ENCODE measurements at places on chromosomes 3 and 15.

GRCh38 chr15:48559285-48559684, 86.2 kb downstream of the FBN1 start:
- no peak for DNase-seq

- no peak for DNase-seq
These were observed 104.8 kb downstream of the ETFA start for GRCh38 chr15:76206325-76206976.

DNA sequence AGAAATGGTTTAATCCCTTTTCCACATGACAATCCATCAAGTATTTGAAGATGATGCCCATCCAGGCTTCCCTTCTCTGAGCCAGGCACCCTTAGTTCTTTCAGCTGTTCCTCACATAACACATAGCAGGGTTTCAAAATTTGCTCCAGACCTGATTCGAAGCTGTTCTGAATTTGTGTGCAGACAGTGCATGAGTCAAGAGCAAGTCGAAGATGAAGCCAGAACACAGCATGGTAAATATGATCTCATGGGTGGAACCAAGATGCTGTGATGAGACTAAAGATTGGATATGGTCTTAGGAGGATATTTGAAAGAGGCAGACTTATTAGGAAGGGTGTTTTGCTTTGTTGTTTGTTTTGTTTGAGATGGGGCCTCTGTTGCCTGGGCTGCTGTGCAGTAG, 32.6 kb upstream of the PDE8A start:
- no peak for DNase-seq

DNA sequence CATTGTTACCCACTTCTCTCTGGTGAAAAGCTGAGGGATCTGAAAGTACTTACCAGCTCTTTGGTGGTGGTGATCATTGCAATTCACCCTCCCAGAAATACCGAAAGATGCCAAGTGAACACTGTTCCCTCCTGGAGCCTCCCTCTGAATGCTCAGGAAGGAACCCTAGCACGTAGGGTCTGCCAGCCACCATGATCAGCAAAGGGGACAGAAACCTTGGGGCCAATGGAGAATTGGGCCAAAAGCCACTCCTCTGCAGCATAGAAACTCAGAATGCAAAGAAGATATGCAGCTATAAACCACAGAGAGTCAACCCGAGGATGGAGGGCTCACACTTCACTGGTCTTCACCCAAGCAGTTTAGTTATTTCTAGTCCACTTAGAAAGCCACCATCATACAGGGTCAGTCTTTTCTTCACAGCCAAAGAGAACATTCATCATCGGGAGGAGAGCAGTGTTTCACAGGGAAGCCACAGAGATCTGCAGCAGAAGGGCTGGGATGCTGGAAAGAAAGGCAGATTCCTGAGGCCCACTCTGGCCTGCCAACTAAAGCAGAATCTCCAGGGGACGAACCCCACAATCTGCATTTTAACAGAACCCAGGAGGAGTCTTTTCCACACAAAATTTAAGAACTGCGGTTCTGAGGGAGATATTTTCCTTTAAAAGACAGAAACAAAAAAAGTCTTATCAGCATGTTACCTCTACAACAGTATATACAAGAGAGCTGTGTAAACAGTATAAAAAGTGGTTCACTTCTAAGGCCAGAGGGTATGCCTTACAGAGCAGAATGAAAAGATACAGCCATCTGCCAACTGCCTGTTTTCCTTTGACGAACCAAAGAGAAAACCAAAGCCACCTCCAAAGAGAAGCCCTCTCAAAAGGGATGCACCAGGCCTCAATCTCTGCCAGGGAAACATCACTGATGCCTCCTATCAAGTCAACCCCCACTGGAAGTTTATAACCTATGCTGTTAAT, 11.3 kb downstream of the TBC1D2B start:
- DNase-seq = no peak

DNA sequence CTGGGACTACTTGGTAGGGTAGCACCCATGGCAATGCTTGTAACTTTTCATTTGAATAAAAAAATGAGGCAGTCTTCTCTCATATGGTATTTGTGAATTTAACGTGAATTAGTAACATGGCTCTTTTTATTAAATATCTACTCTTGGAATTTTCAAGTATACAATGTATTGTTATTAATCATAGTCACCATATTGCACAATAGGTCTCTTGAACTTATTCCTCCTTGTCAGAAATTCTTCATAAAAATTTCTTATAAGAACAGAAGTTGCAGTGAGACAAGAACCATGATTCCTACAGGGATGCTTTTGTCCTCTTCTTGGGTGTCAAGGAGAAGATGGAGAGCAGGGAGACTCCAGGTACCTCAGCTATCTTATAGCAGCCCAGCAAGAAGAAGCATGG, 203.8 kb upstream of the FEZF2 start:
- no peak for DNase-seq

GRCh38 chr3:72137865-72138861, 353.2 kb upstream of the PROK2 start:
- DNase-seq = no peak

DNA sequence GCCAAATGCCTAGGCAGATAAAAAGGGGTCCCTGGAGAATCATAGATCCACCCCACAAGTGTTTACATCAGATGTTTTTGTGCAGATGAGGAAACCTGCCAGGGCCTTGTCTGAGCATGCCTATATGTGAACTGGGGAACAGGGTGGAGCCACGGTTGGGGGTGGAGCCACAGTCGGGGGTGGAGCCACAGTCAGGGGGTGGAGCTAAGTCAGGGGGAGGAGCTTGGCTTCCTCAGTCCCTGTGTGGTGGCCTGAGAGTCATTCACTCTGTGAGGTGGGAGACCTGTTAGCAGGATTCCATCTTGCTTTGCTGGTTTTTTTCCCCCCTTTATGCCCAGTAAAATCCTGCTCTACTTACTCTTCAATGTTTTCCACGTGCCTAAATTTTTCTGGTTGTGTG, 57.8 kb upstream of the TGFBR2 start:
- no peak for DNase-seq

DNA sequence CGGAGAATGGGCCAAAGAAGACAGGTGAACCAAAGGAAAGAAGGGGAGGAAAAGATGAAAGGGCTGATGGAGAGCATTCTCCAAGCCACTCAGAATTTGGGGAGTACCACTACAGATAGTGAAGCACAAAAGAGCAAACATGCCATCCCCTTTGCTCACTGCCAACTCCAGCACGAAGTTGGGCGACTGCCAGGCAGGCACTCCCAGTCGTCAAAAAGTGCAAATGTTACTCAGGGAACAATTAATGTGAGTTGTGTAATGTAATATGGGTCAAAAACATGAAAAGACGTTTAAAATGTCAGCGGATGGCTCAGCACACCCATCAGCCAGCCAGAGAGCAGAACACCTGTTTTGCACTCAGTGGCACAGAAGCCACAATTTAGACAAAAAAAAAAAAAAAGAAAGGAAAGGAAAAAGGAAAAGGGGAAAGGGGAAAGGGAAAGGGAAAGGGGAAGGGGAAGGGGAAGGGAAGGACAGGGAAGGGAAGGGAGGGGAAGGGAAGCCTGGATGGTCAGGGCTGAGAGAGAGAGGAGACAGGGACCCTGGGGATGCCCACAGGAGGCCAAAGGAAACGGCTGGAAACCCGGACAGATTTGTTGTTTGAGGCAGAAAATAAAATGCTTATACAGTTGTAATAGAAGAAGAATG, 82.7 kb downstream of the COL8A1 start:
- DNase-seq = no peak

- no peak for DNase-seq
These were observed 140.2 kb upstream of the SKOR1 start for GRCh38 chr15:67685008-67685599.

DNA sequence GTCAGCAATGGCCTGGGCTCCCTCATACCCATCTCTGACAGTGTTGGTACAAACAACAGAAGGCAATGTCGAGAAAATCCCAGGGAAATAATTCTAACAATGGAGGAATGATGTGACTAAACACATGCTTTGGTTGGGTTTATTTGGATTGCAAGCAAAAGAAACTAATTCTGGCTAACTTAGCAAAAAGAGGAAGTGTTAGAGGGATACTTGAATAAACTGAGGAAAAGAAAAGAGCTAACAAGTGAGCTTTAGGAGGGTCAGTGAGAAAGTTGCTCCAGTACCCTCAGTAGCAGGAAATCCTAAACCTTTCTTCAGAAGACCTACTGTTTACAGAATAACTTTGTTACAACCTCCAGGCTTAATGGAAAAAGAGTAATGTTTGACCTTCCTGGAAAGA, 264.6 kb upstream of the WNT5A start:
- no peak for DNase-seq

- DNase-seq = no peak
These were observed 132.2 kb upstream of the NR2E3 start for GRCh38 chr15:71678191-71678590.

- DNase-seq = no peak
These were observed 179.9 kb upstream of the THBS1 start for GRCh38 chr15:39400821-39401550.

DNA sequence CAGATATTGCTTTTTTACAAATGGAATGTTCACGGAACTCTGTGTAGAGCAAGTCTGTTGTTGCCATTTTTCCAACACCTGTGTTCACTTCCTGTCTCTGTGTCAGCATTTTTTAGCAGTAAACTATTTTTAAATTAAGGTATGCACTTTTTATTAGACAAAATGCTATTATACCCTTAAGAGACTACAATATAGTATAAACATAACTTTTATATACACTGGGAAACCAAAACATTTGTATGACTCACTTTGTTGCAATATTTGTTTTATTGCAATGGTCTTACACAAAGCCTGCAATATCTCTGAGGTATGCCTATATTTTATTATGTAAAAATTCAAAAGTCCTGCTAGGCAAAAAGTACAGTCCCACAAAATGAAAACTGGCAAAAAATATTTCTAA, 39.8 kb upstream of the FGF7 start:
- DNase-seq = no peak

DNA sequence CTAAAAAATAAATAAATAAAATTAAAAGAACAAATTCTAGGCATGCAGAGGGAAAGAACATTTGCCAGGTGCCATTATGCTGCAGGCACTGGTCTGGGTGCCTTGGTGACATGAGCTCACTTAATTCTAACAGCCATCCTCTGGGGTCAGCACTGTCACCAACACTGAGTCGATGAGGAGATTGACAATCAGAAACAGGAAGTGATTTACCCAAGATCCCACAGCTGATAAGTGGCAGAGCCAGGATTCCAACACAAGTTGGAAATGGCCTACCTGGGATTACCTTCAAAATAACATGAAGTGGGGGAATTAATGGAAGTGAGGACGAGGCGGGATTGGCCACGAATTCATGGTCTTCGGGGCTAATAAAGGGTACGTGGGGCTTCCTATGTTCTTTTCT, 3.6 kb downstream of the PLIN1 start:
- DNase-seq = no peak

All from stimulated activated CD4-positive, alpha-beta T cell treated with anti-CD3 and anti-CD28 coated beads, TNF-alpha, amount 100 ng/mL, for 1 hour (primary cell).